NCI-H2107 (cell line): ENCODE measurements at places on chromosomes 3 and 15.

- no peak for DNase-seq
Measured at GRCh38 chr3:31502803-31503221, 29.9 kb upstream of the STT3B start.

DNA sequence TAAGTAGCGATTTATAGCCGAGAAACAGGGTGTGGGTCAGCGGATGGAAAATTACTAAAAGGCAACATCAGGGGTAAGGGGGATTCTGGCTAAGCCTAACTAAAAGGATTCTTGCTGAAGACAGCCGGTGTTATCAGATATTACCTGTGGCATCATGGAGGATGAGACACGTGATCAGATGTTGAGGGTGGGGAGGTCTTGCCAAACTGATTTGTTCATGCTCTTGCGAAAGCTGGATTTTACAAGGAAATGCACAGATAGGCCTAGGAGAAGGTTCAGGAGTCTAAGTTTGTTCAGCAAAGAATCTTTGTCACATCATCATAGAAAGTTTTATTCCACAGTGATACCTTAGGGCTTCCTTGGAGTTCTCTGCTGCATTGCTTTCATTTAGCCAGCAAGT lies 396.8 kb upstream of the TBL1XR1 start:
- no peak for DNase-seq

DNA sequence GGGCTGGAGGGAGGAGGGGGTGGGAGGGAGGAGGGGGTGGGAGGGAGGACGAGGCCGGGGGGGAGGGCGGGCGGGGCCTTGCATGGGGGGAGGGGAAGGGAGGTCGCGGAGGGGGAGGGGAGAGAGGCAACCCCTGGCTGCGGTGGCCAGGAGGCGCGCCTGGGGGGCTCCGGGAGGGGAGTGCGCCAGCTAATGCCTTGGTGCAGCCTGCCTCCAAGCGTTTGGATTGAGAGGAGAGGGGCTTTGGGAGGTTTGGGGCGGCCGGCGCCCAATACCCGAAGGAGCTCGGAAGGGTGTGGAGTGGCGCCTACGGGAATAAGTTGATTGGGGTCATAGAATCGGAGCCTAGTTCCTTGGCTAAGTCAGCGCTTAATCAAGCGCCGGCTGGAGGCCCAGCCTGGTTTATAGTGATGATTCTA lies 557 bp downstream of the TFG start:
- DNase-seq = no peak

GRCh38 chr3:14211621-14212020 lies 33.0 kb downstream of the LSM3 start:
- DNase-seq = no peak

GRCh38 chr15:80418892-80419537 lies 14.8 kb downstream of the ARNT2 start:
- no peak for DNase-seq

GRCh38 chr15:78195735-78196201 lies 38.6 kb downstream of the ACSBG1 start:
- no peak for DNase-seq

DNA sequence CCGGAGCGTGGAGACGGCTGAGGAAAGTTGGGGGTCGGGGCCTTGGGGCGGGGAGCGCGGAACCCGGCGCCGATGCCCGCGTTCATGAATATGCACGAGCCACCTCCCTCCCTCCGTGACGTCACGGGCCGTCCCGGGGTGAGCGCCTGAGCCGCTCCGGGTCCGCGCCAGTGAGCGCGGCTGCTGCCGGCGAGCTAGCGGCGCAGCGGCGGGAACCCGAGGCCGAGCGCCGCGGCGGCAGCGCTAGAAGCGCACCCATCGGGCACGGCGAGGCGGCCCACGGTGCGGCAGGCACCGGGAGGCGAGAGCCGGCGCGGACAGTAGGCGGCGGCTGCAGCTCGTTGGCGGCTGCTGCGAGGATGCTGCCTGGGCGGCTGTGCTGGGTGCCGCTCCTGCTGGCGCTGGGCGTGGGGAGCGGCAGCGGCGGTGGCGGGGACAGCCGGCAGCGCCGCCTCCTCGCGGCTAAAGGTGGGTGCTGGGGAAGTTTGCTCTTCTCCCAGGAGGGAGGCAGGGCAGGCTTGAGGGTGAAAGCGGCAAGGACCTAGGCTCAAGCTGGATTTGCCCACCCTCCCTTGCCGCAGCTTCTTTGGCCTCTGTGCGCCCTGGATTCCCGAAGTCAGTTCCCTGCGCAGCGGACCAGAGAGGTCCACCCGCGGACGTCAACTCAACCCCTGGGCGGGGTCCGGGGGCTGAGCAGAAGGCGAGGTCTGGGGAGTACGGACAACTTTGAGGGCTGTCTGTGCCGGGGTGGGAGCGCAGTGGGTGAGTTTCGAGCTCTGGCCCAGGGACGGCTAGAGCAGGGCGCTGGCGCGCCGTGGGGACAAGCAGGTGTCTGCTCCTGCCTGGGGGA lies at the start of gene CLSTN2:
TSS of gene CLSTN2 (plus strand) at position 170 of the 850 bp plus-strand sequence.
- DNase-seq = peak; percentile 76

GRCh38 chr3:13080026-13080425 lies 6.8 kb upstream of the IQSEC1 start:
- no peak for DNase-seq
